ENCODE measurements at places on chromosomes 2 and 18.
A peak's percentile ranks its signal among the peaks of the same experiment; 100 is the strongest.

- no peak for DNase-seq
Observed at GRCh38 chr2:207477896-207478295, 51.9 kb upstream of the CREB1 start.

GRCh38 chr18:389658-390357 is 110.7 kb downstream of the COLEC12 start:
- DNase-seq: no peak

DNA sequence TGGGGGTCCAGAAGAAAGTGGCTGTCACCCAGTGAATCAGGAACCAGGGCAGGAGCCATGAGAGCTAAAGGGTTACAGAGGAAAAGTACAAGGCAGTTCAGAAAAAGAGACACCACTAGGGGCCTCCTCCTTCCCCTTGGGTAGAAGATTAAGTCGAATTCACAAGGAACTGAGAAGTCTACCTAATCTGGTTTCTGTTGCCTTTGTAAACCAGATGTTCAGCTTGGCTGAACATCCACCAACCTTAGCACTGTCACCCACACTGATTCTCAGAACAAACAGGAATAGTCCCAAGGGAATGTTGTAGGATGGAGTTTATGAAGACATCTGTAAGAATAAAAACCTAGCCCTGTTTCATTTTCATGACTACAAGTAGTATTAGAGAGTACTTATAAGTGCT is 90.4 kb upstream of the NOSTRIN start:
- no peak for DNase-seq

GRCh38 chr2:21484643-21485042 is 360.9 kb downstream of the TDRD15 start:
- no peak for DNase-seq

DNA sequence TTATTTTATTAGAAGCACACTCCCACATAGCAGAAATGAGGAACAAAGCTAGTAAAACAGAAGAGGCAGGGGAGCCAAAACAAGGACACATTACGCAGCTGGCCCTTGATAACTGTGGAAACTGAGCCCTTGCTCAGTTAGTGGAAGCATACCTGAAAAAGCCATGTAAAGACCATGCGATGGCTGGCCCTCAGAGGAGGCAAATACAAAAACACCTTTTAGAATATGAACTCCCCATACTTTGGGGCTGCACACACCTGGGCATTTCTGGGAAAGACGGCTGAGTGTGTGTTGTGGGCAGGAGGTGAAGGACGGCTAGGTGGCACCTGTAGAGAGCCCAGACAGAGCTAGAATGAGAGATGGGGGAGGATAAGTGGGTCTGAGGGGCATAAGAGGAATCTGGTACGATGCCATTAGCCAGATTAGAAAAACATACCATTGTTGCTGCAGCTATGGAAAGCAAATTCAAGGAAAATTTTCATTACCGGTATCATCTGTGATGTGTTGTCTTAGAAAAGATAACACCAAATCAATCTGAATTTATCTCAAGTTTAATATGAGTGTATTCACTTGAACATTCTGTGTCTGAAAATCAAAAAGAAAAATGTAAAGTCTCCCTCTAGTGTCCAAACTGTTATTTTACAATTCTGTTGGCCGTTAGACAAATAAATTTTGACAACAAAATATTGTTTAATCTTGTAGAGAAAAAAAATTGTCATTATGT is 45.2 kb upstream of the SULT1C3 start:
- no peak for DNase-seq

DNA sequence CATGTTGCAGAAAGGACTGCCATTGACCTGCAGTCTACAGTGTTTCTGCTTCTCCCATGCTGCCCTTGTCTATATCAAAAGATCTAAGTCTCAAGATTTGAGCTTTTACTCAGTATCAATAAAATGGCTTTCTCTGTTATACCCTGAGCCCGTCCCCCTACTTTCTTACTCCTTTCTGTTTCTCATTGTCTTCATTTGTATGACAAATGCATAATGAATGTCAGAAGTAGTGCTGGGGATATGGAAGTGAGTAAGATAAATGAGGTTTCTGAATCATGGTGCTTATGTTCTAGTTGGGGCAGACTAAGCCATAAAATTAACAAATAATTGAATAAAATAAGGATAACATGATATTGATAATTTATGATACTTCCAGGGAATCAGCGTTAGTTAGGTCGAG is 128.6 kb downstream of the PARD3B start:
- DNase-seq: no peak

GRCh38 chr2:179455172-179455524 is 190.5 kb upstream of the SESTD1 start:
- DNase-seq: no peak

- no peak for DNase-seq
Observed at GRCh38 chr2:10360850-10361588, 58.3 kb downstream of the HPCAL1 start.

DNA sequence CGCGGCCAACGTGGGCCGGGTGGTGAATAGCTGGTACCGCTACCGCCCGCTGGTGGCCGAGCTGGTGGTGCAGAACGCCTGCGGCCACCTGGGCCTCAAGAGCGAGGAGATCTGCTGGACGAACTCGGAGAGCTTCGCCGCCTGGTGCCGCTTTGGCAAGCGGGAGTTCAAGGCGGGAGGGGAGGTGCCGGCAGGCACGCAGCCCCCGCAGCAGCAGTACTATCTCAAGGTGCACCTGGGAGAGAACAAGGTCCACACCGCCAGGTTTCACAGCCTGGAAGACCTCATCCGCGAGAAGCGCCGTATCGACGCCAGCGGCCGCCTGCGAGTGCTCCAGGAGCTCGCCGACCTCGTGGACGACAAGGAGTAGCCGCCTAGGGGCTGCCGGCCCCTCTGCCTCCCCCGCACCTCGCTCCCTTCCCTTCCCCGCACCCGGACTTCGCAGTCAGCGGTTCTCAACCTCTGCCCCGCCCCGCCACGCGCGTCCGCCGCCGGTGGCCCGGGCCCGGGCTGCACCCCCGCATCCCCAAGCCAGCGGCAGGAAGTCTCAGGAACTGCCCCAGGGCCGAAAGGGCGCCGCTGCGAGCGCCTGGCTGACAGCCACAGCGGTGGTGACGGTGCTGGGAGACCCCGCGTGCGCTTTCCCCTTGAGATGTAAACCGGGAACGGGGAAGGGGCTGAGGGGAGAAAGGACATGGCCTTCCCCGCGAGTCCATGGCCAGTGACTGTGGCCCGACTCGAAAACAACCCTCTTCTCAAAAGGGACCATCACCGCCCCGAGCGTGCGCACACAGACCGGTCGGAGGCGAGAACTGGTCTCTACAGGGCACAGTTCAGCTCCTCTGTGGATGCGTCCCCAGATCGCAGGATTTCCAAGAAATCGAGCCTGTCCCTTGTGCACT is 2.2 kb downstream of the LRATD1 start:
- DNase-seq: no peak

- DNase-seq: no peak
Observed at GRCh38 chr2:16272038-16272788, 331.9 kb downstream of the MYCN start.

GRCh38 chr2:46163804-46164528 is 133.2 kb upstream of the EPAS1 start:
- no peak for DNase-seq

GRCh38 chr2:101983928-101984327 is 7.8 kb upstream of the IL1R2 start:
- DNase-seq: no peak

- peak; percentile 5 for DNase-seq
Observed at GRCh38 chr2:72112401-72112800, 35.3 kb downstream of the CYP26B1 start.

DNA sequence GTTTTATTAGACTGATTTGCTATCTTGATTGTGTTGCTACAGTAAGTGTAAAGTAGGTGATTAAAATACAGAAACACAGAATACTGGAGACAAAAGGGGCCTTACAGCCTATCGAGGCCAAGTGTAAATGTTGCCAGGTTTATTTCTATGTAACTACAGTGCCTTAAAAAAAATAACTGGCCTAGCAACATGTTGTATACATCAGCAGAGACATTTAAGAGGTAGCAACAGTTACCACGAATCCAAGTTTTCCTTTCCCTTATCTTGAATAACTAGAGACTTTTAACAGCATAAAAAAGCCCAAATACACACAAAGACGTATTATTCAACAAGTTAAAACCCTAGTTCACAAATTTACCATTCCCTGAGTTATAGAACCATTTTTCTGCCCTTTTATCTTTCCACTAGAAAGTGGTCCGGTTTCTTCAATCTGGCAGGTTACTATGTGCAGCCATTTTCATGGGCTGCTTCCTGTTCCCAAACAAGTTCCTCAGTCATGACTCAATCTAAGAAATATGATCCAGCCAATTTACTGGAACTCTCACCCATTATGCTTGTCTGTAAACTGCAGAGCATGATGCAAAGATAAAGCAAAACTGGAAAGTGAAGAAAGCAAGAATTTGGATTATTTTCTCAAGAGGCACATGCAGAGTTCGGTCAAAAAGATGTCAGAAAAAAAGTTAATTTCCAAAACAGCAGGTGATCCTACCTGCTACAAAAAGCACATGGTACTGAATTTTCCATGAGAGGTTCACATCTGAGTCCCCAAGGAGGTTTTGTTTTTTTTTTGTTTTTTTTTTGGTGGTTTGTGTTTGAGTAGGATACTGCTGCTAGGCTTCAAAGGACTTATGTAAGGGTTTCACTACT is 22.2 kb downstream of the NFE2L2 start:
- peak; percentile 91 for DNase-seq

DNA sequence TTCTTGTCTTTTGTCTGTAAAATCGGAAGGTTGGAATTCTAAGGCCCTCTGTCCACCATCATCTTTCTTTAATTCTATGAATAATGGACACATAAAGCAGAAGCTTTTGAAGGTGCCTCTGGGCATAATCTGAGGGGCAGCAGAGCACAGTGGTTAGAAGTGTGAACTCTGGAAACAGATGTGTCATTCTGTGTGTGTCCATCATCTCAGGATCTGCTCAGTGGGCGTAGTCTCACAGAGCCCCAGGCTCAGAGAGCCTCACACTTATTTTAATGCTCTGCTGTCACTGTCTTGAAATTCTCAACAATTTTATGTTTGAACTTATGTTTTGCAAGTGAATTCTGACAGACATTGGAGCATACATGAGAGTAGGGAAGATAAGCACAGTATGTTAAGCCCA is 31.0 kb upstream of the CCDC93 start:
- no peak for DNase-seq

DNA sequence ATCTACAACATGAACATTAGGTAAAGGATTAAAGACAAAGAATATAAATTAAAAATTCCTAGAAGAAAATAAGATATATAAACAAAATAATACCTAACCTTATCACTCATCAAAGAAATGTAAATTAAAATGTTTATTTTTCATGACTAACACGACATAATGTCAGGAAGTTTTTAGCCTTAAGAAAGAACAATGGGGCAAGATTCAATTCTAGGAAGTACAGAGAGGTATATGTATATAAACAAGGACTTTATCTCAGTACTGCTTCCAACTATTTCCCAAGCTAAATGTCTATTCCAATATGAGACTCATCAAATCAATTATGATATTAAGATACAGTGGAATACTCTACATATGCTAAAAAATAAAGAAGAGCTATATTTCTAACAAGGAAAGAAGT is 44.1 kb downstream of the TTC21B start:
- DNase-seq: no peak

GRCh38 chr2:174617718-174618117 is 20.1 kb upstream of the WIPF1 start:
- DNase-seq: no peak

- DNase-seq: no peak
Observed at GRCh38 chr2:155546721-155547555, 785.6 kb downstream of the NR4A2 start.

DNA sequence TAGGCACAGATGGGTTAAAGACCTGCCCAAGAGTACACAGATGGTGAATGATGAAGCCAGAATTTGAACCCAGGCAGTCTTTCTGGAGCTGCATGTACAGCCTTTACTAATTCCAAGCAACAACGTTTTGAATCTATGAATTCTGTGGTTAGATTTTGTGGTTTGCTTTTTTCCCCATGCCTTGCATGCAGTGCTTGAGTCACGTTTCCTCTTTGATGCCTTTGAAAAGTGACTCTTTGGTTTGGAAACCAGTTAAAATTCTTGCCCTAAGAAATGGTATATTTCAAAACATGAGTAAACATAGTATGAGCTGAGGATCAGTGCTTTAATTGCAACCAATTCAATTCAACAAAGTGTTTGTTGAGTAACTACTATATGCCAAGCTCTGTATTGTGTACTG is 48.2 kb upstream of the PPM1B start:
- DNase-seq: peak; percentile 70

DNA sequence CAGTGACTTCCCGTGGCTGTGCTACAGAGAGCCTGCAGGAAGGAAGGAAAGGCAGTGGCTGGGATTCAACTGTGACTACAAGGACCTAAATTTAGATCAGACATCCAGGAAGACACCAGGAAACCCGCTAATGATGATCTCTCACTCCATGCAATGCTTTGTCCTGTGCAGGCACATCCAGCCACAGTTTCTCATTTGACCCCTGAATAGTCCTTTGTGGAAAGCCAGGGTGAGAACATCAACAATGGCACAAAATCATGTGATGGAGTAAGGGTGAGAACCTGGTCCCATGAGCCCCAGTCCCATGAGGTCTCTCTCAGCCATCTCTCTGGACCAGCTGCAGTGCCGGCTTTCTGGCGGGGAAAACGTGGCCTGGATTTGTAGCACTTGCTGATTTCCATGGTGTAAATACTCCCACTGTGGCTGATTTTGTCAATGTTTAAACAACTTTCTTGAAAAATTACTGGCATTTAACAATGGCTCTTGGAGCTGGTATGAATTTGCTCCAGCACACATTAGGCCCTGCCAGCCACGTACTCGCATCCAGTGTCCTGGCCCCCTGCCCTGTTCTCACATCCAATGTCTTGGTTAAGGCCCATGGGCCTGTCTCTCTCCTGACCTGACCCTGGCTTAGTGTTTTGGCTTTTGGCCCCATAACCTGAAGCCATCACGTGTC is 159.0 kb upstream of the HAAO start:
- no peak for DNase-seq

DNA sequence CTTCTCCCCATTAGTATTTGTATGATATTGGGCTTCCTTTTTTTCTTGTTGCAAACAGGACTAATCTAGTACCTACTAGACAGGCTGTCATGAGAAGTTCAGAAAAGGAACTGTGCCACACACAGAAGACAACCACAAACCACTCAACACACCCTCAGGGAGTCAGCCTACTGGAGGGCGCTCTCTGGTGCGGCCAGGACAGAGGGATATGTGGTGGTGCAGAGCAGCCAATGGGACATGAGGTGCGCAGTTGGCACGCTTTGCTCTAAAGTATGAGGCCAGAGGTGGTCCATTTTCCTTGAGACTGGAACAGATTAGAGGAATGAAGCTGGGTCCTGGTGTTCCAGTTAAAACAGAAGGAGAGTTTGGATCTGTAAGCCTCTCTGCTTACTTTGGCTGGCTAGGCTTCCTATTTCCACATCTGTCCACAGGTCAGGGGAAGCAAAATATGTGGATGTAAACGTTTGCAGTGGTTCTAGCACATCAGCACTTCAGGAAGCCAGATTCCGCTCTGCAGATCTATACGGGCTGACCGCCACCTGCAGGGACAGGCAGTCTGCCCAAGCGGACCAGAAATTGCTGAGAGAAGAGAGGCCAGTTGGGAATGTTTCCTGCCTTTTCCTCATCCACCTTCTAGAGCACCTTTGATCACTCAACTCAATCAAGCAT is 114.1 kb downstream of the GFPT1 start:
- no peak for DNase-seq

Measured in fibroblast of skin of left biceps (primary cell).